ENCODE measurements at places on chromosomes 3 and 15.

GRCh38 chr3:40745381-40746106 lies 220.8 kb downstream of the ZNF621 start:
- DNase-seq: no peak

- DNase-seq: no peak
These were observed 47.0 kb downstream of the CALML4 start for GRCh38 chr15:68158046-68158628.

DNA sequence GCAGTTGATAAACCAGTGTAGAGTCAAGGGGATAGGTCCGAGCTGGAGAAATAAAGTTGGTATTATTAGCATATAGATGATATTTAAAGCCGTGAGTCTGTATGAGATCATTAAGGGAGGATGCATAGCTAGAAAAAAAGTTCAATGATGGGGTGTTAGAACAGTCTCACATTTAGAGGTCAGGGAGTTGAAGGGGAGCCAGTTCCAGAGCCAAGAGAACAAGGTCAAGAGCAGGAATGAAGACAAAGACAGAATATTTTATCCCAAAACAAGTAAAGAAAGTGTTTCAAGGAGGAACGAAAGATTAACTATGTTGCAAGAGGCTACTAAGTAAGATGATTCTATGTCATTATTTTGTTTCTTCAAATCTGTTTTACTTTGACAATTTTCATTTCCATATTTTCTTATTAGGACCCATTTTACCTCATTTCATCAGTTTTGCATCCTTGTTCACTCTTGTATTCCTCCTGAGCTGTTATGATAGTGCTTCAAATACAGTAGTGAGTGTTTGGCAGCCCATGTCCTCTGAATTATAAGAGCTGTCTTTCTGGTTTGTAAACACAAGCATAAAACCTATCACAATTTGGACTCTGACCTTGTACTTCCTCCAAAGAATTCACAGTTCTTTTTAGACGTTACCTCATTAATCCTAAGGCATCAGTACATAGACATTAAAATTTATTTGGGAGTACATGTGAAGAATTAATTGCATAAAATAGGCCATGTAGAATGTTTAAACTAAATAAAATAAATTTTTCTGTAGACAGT lies 695.7 kb upstream of the NECTIN3 start:
- no peak for DNase-seq

- no peak for DNase-seq
These were observed 4.5 kb downstream of the CHST13 start for GRCh38 chr3:126528419-126528799.

DNA sequence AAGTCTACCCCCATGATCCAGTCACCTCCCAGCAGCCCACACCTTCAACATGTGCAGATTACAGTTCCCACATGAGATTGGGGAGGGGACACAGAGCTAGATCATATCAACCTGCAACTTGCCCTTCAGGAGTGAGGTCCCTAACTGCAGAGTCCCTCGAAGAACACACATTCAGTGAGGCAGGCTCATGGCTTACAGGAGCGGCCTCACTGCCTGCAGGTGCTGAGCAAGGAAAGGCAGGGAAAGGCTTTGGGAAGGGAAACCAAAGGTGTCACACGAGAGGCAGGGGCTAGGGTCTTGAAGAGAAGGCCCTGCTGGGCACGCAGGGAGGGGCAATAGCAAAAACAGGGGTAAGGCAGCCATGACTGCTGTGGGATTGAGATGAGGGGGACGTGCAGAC lies 182.4 kb upstream of the CHRNA7 start:
- no peak for DNase-seq

- DNase-seq: peak; percentile 82
These were observed 44.6 kb downstream of the SH3BP5 start for GRCh38 chr3:15287565-15288330.

- DNase-seq: no peak
These were observed 31.3 kb upstream of the IQSEC1 start for GRCh38 chr3:13104511-13104910.

DNA sequence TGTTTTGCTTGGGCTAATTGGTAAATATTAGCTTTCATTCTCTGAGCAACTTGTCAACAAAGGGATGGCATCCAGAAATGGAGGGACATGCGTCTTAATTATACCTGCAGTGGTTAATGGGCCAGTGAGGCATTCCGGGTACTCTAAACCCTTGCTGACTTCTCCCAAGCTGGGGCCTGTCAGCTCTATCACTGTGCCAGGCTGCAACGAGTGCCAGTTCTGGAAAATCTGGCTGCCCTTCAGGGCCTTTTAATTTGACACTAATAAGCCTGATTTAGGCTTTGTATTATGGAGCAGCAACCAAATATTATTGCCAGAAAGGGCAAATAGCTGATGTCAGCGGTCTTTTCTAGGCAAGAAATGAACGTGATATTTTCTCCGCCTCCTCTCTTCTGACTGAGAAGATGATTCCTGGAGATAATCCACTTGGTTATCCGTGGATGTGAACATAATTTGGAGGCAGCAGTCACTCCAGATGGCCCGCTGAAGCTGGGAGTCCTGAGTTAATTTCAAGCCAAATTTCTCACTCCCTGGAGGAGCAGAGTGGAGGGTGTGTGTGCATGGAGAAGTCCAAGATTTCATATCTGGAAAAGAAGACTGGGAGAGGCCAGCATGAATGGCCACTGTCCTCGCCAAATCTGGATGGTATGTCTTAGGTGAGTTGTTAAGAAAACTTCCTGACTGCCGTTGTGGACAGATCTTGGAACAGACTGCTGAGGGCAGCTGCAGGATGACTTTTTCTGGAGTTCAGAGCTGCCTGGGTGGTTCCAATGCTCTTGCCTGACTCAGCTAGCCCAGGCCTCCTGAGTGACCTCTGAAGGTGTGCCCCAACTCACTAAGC lies 44.4 kb upstream of the PSMD6 start:
- no peak for DNase-seq

DNA sequence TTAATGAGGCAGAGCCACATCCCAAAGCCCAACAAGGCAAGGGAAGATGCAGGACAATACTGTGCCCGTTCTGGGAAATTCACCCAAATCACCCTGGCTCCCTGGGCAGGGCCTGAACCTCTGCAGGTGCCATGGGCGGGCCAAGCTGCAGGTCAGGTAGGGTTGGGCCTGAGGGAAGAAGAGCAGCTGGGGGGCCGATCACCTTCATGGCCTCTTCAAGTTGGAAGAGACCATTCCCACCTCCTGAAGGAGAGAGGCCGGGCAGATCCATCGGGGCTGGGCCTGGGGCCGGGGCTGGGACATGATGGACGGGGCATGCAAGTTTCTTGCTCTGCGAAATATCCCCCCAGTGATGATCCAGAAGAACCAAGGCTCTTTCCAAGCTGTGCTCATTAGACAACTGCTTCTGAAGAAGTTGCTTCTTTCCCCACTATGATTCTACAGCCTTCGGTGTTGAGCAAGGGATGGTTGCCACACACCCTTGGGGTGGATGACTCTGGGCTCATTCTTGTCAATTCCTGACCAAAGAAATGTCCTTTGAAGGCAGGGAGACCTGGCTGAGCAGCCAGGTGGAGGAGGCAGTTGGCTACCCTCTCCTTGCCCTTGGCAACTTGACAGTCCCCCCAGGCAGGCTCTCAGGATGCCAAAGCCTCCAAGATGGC lies 38.2 kb downstream of the KLHL25 start:
- no peak for DNase-seq

GRCh38 chr3:112582244-112582874 lies 20.5 kb downstream of the SLC35A5 start:
- DNase-seq: peak; percentile 71

DNA sequence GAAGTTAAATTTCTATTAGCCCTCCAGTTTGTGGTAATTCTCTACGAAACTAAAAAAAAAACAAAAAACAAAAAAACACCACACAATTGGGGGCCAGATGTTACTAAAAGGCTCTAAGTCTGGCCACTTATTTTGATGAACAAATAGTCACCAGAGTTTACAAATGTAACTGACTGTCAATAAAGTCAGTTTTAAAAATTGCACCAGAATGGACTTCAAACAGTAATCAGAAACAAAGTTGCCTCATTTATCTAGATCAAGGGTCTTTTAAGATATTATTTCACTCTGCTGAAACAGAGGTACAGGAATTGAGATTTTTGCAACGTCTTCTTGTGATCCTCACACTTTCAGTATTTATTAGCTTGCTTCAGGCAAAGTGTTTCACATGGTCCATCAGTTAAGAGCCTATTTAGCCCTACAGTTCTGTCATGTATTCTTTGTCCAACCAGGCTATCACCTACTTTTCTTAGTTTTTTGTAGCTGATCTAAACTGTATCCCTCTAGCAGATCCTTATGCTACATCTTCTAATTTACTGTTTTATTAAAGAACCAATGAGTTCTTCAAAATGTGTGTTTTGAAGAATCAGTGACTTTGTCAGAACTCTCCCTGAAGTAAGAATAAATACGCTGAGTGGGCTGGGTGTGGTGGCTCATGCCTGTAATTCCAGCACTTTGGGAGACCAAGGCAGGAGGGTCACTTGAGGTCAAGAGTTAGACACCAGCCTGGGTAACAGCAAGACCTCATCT lies 74.7 kb downstream of the ANKRD28 start:
- no peak for DNase-seq

Measured in HFFc6 (cell line).